ENCODE measurements at places on chromosomes 16 and 17.

- no peak for DNase-seq
Observed at GRCh38 chr17:34997355-34997862, 17.1 kb downstream of the LIG3 start.

DNA sequence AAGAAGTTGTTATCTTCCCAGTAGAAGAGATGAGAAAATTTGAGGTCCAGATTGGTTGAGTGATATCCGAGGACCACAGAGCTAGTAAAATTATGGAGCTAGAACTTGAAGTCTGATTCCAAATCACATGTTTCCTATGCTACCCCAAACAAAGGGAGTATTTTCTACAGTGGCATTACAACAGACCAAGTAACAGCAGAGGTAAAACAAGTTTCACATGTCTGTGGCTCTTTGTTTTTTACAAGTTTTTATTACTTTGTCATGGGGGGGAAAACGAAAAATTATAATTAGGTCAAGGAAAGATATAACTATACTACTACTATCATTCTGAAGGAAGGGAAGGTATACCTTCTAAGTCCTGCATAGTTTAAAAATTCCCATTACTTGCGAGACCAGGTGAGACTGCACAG is 49.4 kb downstream of the KANSL1 start:
- no peak for DNase-seq

GRCh38 chr16:30923554-30924075 is at the start of gene FBXL19:
Gene FBXL19 (plus strand): TSS chr16:30923572. CDS start chr16:30925755, 2,183 bp downstream.
- DNase-seq = no peak

- no peak for DNase-seq
Observed at GRCh38 chr16:74650966-74651567, 15.6 kb downstream of the RFWD3 start.

DNA sequence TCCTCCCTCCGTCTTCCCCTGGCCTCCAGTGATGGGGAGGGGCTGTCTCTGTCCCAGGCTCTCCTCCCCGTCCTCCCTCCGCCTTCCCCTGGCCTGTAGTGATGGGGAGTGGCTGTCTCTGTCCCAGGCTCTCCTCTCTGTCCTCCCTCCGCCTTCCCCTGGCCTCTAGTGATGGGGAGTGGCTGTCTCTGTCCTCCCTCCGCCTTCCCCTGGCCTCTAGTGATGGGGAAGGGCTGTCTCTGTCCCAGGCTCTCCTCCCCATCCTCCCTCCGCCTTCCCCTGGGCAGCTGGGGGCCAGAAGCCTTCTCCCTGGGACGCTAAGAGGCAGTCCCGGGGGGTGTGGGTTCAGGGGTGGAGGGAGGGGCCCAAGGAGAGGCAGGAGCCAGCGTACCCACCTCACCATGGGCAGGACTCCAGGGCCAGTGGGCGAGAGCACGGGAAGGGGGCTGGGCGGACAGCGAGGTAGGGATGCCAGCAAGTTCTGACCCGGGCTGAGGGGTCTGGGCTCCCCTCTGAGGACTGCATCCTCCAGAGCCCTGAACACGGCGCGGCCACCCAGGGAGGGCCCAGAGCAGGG is 14.8 kb downstream of the UTS2R start:
- DNase-seq = no peak

DNA sequence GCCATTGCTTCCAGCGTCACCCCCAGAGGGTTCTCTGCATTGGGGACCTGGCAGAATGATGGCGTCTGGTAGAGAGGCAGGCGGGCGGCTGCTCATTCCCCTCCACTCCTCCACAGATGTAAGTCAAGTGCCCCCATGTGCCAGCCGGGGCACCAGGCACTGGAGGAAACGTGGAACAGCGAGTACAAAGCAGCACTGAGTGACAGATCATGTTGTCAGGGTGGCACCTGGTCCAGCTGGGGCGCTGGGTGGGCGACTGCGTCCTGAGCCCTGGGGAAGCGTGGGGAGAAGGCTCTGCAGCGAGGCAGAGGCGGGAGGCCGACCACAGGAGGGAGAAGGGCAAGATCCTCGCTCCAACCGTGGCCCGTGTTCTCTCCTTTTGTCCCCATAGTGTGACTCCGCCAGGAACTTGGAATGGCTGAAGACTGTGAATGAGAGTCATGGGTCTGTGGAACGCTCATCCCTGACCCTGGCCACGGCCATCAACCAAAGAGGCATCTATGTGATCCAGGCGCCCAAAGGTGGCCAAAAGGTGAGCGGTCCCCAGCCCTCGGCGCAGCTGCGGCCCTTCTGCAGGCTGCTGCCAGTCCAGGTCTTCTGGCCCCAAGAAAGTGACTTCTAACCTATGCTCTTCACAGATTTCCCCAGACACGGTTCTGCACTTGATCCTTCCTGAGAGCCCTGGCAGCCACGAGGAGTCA is 76.7 kb downstream of the RNF213 start:
- no peak for DNase-seq

DNA sequence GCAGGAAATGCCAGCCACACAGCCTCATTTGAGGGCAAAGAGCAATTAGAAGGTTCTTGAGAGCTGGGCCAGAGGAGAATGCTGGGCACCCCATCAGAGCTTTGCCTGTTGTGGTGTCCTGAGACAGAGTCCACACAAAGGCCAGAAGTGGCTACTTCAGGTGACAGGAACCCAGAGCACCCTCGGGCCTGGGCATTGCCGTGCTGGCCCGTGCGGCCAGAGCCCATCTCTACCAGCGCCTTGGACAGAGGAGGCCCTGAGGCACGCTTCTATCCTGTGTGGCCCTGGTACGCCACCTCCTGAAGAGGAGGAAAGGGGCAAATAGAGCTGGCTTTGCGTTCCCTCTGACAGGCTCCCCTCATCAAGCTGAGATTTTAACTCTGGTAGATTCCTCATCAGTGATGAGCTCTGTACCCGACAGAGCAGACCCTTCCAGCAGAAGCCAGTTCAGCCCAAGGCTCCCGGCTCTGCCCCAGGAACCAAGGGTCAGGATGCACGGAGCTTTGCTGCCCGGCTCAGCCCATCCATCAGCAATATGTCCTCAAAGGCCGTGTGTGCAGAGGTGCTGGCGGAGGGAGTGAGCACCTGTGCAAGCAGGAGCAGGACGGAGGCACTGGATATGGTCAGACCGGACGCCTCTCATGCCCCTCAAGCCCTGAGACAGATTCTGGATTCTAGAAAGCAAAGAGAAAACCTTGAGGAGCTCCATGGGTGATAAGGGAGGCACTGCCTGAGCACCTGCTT is 3.4 kb upstream of the RASD1 start:
- no peak for DNase-seq

GRCh38 chr17:7001318-7001961 is 5.6 kb downstream of the ALOX12 start:
- DNase-seq = no peak

GRCh38 chr16:88477631-88478519 is 24.8 kb downstream of the ZFPM1 start:
- no peak for DNase-seq

GRCh38 chr16:48326915-48327314 is 58.3 kb downstream of the SIAH1 start:
- DNase-seq = no peak

GRCh38 chr17:82913304-82914043 is 73.7 kb upstream of the ZNF750 start:
- no peak for DNase-seq

Measured in activated T-helper 9 cell treated with anti-CD3 and anti-CD28 coated beads, Interleukin-2, amount 50 U/mL, for 16 hours (primary cell).